ENCODE measurements at places on chromosomes 1 and 21.

GRCh38 chr1:243236604-243237252, 18.4 kb downstream of the CEP170 start:
- no peak for DNase-seq

DNA sequence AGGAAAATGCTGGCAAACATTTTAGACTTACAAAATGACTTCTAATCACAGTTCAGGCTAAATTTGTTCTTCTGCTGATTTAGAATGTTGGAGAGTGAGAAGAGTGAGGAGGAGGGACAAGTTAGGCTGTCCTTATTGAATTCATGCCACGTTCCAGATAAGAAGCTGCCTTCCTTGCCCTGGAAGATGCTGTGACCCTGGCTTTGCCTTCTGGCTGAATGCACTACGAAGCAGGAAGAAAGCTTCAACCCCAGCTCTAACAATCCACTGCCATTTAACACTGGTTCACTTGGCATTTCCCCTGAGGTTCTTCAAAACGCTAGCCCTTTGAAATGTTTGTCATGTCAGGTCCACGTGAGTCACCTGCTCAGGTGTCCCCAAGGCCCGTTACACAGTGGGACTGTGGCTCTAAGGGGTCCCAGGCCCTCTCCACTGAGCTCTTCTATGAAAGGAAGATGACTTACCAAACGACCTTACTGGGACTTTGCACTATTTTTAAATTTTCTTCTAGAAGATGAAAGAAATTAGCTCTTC, 30.0 kb upstream of the LRRC8C start:
- DNase-seq, result no peak

DNA sequence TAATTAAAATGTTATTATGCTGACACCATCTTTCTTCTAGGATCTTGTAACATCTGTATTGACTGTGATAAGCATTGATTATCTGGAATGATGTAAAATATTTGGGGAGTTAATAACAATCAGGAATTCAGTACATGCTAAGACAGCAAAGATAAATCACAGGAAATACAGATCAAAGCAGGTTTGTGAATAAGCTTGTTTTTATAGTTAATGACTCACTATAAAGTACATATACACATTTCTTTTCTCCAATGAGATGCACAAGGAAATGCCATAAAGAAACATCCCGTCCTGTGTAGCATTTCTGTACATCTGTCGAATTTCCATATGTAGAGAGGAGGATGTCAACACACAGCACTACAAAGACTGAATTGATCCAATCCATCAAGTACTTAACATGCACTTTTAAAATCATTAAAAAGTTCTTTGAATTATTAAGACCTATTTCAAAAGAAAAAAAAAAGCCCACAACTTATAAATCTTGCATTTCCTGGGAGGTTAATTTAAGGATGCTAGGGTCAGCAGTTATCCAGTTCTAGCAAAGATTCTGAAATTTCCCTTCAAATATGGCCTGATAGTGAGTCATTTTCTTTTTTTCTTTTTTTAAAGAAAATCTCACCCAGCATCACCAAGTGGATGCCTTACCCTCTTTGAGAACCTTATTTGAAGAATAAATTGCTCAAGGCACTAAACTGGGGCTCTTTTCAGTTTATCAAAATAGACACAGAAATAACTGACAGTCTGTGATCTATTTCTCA, 243.2 kb upstream of the NR5A2 start:
- no peak for DNase-seq

GRCh38 chr1:26913754-26914619, at the start of gene NR0B2:
Gene NR0B2 (minus strand): TSS chr1:26913975. CDS start chr1:26913940, 35 bp downstream.
- DNase-seq, result no peak

DNA sequence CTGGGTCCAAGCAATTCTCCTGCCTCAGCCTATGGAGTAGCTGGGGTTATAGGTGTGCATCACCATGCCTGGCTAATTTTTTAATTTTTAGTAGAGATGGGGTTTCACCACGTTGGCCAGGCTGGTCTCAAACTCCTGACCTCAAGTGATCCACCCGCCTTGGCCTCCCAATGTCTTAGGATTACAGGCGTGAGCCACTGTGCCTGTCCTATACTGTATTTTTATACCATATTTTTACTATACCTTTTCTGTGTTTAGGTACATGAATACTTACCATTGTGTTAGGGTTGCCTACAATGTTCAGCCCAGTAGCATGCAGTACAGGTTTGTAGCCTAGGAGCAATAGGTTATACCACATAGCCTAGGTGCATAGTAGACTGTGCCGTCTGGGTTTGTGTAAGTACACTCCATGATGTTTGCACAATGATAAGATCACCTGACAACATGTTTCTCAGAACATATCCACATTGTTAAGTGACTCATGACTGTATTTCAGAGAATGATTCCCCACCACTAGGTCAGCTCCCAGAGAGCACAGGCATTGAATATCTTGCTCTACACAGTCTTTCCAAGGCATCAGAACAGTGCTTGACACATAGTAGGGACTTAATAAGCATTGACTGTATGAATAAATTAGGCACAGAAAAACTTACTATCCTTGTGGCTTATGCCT, 6.0 kb upstream of the CITED4 start:
- DNase-seq, result no peak

DNA sequence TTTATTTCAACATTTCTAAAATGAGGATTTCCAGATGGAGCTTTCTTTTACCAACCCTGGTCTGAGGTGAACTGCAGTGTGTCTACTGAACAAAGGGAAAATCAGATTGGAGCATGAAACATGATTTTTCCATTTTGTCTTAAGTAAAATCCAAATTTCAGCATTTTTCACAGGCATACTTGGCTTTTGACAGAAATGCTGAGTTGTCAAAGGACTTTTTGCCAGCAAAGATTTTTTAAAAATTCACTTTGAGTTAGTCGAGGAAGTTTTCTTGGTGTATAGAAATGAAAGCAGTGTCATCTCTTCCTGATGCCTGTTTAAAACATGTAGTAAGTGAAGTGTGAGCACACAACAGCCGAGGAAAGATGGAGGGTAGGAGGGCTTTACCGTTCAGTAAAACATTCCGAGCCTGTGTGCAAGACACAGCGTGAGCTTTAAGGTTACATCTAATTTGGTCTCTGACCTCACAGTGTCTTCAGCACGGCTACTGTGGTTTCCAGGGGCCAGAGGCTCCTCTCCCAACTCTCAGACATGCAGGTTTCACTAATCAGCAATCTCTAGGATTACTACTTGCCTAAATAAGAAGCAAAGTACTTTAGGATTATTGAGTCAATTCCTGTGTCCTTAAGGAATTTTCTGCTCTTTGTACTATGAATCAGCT, 45.9 kb downstream of the SAMD13 start:
- no peak for DNase-seq

DNA sequence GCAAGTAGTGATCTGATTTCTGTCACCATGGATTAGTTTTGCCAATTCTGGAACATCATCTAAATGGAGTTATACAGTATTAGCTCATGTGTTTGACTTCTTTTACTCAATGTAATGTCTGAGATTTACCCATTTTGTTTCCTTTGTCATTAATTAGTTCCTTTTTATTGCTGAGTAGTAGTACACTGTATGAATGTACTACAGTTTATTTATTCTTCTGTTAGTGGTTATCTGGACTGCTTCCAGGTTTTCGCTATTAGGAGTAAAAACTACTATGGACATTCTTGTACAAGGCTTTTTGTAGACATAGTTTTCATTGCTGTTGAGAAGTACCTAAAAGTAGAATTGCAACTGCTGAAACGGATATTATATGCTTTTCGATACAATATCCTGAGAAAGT, 14.1 kb downstream of the SUCO start:
- DNase-seq, result no peak

DNA sequence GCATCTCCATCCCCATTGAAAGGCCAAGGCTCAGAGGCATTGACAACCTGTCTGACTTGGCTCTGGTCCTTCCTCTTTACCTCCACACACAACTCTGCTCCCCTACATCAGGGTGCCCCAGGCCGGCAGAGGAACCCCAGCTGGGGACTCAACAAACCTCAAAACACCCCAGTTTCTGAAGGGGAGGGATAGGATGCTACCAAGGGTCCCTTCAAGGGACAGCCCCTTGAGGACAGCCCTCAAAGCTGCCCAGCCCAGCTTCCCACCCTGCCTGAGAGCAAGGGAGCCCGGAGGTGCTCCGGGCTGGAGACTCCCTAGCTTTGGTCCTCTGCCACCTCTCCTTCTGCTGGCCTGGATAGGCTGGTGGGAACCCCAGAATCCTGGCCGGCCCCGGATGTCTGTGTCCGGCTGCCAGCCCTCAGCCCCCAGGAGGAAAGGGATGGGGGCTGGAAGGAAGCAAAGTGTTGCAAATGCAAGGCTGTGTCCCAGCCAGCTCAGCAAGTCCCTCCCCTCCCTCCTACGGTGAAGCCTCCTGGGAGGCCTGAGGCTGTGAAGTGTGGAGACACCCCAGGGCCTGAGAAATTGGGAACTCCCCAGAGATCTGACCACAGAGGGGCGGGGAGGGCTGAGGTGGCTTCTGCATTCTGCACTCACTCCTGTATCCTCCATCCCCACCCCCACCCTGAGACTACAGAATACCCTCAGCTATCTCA, 1.1 kb upstream of the MARCKSL1 start:
- peak; percentile 39 for DNase-seq

DNA sequence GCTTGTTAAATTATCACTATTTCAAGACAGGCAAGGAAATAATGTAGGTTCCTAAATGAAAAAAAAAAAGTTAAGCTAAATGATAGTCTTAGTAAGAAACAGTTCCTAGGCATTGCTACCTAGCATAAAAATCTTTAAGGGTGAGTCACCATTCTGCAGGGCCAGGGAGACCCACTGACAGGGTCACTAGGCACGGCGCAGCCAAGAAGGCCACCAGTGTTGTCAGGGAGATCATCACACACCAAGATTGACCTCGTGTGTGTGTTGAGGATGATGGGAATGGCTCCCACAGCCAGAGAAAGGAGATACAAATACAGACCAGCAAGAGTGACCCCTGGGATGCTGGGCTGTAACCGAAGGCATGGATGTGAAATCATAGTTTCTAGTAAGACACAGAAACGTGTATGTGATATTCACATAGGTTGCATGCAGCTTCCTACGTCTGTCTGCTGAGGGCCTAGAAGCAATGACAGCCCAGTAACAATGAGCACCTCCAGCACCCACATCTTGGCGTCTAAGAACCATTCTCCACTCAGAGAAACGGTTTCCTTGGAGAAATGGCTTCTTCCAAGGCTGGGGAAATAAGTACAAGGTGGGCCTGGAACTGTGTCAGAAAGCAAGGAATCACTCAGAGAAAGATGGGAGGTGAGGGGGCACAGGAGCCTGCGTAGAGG, 29.1 kb downstream of the RIPK4 start:
- DNase-seq, result no peak

DNA sequence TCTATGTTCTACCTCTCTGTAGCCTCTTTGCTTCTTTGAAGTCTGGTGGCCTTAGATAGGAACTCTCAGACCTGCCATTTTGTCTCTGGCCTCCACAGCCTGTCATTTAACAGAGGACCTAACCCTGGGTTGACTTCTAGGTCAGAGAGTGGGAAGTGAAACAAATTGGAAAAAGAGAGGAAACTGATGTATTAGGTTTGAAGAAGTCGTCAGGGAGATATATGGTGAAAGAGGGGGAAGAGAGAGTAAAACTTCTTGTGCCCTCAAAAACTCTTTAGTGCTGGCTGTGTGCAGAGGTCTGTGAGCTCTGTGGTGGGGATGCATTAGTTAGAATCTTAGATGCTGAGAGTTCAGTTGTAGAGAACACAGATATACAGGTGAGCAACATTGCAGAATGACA, 30.2 kb upstream of the CD1D start:
- no peak for DNase-seq

- DNase-seq, result no peak
Observed at GRCh38 chr1:8211251-8211882, 106.5 kb upstream of the SLC45A1 start.

DNA sequence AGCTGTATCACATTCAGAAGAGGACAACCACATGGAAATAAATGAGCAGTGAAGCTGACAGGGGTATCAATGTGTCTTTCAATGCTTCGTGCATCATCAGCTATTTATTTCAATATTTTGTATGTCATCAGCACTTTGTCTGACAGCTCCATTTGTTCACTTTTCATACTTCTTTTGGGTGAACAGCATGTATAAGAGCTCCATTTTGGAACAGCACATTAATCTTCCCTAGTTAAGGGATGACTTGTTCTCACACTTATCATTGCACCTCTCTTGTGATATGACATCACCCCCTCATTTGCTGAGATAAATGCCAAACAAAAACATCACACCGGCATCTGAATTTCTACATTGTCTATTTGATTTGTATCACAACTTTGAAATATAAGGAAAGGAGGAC, 190.6 kb upstream of the SAMSN1 start:
- DNase-seq, result no peak

GRCh38 chr1:203440771-203441170, 34.8 kb upstream of the PRELP start:
- peak; percentile 79 for DNase-seq
